ENCODE measurements at places on chromosomes 7 and 10.

- DNase-seq, result no peak
Observed at GRCh38 chr10:131196176-131196885, 115.2 kb downstream of the TCERG1L start.

- DNase-seq, result no peak
Observed at GRCh38 chr10:14003517-14004184, 327.1 kb downstream of the FRMD4A start.

DNA sequence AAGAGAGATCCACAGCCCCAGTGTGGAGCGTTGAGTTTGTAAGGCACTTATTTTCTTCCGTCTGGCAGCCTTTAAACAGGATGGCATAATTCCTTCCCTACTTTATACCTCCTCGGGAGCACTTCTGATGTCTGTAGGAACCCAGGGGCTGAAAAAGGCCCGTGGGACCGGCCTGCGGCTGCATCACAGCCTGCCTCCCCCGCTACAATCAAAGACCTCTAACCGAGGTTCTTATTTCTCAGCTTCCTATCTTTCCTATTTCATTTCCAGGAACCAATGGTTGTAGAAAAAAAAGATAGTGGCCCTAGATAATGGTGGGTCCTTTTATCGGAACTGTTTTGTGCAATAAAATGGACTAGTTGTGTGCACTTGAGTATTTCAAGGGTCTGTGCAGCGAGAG, 4.1 kb upstream of the CTBP2 start:
- DNase-seq, result no peak

DNA sequence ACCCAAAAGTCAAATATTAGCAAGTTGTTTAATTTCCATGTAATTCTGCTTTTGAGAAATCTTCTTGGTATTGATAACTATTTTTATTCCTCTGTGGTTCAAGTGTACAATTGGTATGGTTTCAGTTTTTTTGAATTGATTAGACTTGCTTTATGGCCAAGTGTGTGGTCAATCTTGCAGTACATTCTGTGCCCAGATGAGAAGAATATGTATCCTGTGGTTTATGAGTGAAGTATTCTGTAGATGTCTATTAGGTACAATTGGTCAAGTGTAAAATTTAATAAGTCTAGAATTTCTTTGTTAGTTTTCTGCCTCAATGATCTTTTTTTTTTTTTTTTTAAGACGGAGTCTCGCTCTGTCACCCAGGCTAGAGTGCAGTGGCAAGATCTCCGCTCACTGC, 36.6 kb upstream of the C7orf33 start:
- DNase-seq, result no peak

- DNase-seq, result no peak
Observed at GRCh38 chr7:138898255-138898654, 82.9 kb downstream of the KIAA1549 start.

- no peak for DNase-seq
Observed at GRCh38 chr10:106919871-106920282, 244.6 kb downstream of the SORCS1 start.

GRCh38 chr7:128132426-128133069, 101.3 kb upstream of the LRRC4 start:
- no peak for DNase-seq

GRCh38 chr7:111460695-111461094, 101.6 kb downstream of the IMMP2L start:
- DNase-seq, result no peak

DNA sequence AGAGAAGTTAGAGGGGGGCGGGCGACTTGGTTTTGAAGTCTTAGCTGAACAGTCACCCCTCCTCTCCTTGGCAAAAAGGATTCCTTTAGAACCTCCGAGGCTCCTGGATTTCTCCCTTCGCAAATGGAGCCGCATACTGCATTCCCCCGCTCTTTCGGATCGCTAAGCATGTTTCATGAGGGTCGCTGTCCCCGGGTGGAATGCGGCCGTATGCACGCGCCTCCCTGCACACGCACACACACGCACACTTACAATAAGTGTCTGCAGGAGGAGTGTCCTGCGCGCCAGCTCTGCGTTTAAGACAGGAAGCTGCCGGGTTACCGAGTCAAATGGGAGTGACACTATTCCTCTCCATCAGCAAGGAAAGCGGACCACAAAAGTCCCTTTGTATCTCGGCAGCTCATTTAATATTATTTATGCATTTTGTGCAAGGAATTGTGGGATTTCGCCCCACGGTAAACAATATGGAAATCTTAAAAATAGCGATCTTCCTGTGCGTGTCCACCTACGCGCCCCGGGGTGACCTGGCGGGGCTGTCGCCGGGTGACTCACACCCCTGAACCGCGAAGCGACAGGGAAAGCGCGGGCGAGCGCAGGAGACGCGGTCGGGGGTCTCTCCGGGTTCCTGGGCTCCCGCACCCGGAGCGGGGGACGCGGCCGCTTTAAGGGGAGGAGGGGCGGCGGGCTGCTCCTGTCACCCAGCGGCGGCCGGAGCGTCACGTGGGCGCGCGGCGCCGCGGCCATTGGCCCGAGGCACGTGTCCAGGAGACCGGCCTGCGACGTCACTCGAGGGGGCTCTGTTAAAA, 988 bp upstream of the EN2 start:
- no peak for DNase-seq

- no peak for DNase-seq
Observed at GRCh38 chr7:140723006-140723405, 26.5 kb downstream of the NDUFB2 start.

- no peak for DNase-seq
Observed at GRCh38 chr7:8389593-8390261, 43.7 kb upstream of the NXPH1 start.

- no peak for DNase-seq
Observed at GRCh38 chr7:67489881-67490280, 493.2 kb downstream of the TYW1 start.

DNA sequence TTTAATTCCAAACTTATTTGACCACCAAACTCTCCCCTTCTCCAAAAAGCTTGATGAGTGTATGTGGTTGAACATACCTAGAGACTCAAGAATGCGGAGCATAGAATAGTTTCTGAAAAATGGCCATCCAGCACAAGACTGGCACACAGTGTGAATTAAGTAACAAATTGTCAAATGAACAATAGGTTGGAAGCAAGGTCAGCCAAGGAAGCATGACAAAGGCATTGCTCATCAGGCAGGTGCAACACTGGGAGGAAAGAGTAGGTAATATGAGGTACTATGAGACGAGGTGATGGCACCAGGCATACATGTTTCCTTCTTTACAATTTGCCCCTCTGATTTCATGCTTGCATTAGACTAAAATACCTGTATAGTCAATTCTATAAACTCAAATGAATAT, 73.7 kb downstream of the DKK1 start:
- no peak for DNase-seq

GRCh38 chr10:50610368-50610767, 13.4 kb downstream of the SGMS1 start:
- DNase-seq, result no peak

- no peak for DNase-seq
Observed at GRCh38 chr10:124385627-124386185, 33.0 kb downstream of the OAT start.

DNA sequence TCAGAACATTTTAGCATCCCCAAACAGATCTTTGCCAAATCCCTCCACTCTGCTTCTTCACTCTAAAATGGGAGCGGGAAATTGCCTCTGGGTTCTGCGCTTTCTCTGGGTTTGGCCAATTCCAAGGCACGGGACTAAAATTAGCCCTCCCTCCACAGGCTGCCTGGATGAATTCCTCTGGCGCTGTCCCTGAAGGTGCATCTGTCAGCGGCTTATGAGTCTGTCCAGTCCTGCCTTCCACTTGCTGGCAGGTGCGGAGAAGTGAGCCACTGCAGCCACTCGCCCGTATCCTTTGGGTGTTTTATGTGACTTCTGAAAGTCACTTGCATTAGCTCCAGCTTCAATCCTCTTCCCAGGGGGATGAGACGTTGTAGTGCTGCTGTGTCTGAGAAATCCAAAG, 121.6 kb downstream of the SH2D4B start:
- DNase-seq, result no peak

DNA sequence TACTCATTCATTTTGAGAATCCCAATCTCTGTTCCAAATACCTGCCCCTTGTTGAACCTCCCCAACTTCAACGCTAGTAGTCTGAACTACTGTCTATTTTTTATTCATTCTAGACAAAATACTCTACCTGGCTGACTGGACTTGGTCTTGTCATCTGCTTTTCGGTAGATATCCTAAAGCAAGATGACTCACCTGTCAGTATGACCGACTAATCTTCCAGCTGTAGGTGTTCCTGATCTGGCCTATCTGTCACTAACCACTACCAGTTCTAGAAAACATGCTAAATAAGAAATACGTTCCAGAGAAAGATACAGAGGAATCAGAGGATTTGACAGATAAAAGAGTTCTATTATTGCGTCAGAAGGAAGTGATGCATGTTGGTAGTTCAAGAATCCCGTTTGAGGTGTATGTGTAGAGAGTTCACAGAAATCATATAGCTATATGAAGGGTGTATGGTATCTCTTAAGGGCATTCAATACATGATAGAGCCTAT, 81.1 kb downstream of the IDE start:
- DNase-seq, result no peak

GRCh38 chr10:34522546-34522945, 292.6 kb downstream of the PARD3 start:
- DNase-seq, result no peak

GRCh38 chr10:103089493-103089892, 103.6 kb downstream of the NT5C2 start:
- DNase-seq, result no peak

DNA sequence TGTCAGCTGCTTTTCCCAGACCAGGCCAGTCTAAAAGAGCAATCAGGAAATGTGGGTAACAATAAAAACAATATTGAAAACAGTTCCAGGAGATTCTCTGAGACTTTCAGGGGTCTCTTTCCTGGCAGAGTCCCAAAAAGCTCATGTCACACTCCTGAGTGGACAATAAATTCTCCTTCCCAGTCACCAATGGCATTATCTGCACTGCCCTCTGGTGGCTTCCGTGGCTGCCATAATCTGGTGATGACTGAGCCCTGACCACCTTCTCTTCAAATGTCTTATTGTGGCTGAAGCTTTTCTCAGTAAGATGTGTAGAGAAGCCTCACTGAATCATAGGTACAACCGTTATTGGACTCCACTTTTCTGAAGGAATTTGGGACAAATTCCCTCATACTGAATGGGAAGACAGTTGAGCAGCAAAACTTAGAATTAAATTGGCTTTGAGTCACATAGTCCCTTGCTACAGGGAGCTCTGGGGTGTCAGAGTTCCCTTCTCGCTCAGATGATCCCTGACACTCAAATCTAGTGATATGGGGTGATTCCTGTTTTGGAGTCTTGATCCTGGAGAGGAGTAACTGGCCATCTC, 24.4 kb upstream of the ASAH2 start:
- no peak for DNase-seq

DNA sequence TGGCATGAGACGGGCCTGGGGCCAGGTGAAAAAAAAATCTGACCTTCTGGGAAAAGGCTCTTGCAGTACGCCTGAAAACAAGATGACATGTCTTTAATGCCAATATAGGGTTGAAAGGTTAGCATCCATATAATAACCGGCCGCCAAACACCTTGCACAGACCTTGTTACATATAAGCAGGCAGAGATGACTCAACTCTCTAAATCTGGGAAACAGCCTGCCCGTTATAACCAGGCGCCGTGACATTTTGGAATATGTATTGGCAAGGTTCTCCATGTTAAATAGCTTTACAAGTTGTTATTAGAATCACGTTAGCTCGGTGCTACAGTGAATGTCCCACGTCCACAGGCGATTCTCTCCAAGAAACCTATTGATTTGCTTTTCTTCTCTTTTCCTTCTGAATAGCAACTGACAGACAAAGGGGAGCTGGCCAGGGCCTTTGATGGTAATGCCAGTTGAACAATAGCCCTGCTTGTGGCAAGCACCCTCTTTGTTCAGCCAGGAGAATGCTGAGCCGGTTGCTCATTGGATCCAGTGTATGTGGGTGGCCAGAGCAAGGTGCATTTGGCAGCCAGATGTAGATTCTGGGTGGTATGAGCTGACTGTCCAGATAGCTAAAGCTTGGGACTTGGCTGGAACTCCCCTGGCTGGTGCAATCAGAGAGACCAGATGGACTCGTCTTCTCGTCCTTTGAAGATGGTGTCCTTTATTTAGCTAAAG, 80.1 kb upstream of the AUTS2 start:
- DNase-seq, result no peak

DNA sequence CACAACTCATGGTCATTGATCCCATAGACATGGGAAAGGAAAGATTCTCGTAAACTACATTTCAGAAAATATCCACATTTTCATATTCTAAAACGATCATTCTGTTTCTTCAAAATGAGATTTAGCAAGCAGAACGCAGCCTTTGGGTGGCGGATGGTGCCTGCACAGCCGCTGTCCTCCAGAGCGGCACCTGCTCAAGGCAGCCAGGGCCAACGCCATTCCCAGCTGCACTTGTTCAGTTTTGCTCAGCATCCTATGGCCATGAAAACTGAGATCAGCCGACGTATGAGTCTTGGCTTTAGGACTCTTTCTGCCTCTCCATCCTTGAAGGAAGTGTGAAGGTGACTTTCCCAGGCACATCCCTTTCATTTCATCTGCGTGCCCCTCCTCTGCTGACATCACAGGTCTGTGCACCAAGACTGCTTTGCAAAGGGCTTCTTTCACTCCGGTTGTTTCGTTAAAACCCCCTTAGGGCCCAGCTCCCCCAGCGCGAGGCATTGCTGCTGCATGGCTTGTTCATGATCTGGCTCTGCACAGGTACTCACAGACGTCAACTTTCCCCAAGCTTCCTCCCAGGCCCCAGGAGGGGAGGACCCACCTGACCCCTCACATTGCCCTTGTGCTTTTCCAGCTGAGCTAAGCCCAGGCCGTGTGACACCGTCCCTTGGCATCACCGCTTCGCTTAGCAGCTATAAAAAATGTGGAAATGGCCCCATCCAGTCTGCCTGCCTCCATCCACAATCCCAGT, 37.2 kb downstream of the TCERG1L start:
- DNase-seq, result no peak

DNA sequence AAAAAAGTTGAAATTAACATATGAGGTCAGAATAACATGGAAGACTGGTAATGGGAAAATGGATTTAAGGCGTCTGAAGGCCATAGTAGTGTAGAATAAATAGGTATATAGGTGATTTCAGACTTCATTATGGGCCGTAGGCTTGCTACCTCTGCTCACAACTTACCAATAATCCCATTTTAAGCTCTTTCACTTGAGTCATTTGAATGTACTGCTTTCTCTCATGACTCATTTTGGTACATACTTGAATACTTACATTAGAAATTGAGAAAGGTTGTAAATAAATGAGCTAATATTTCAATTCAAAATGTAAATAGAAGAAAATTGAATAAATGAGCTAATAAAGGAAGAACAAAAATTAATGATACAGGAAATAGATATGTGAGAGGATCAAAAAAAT, 42.2 kb upstream of the NEUROD6 start:
- DNase-seq, result no peak

GRCh38 chr10:43821103-43821502, 172.4 kb upstream of the ZNF32 start:
- DNase-seq, result no peak

- DNase-seq, result no peak
Observed at GRCh38 chr10:86289577-86289868, 77.1 kb downstream of the GRID1 start.

GRCh38 chr7:143455491-143455890, 12.2 kb downstream of the TAS2R60 start:
- no peak for DNase-seq

Data from esophagus squamous epithelium (tissue), 5 donors.